Stimulated activated CD8-positive, alpha-beta memory T cell treated with anti-CD3 and anti-CD28 coated beads, Interleukin-4, amount 100 ng/mL, for 1 hour (primary cell): ENCODE measurements at places on chromosomes 3 and 15.

DNA sequence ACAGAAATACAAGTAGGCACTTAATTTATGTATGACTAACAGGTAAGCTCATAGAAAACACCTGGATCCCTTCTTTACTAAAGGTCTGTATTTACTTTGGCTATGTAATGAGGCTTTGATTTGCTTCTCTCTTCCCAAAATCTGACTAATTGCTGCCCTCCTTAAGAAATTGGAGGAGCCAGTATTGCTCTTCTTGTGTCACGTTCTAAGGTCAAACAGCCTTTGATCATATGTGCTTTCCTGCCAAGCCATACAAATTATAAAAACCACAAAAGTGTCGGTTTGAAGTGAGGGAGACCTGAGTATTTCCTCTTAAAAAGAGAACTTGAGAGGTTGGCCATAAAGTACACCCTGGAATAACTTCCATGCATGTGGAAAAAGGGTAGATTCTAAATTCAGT, 112.1 kb upstream of the MB21D2 start:
- DNase-seq = no peak

- no peak for DNase-seq
Measured at GRCh38 chr15:88161636-88162035, 94.9 kb downstream of the NTRK3 start.

- no peak for DNase-seq
Measured at GRCh38 chr15:78093242-78094020, 1.1 kb downstream of the SH2D7 start.

DNA sequence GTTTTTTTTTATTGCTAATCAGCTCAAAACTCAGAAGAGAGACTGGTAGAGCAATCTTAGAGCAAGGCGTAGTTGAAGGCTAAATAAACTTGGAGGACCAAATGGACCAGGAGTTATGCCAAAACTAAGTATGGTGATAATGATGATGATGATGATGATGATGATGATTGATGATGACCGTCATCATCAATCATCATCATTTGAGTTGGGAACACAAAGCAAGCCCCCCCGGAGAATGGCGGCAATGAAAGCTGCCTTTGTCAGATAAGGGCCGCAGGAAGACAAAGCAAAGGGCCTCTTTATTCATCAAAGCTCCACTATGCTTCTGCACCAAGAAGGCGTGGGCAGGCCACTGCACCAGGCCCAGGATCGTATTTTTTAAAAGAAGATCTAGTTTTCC, 82.1 kb upstream of the RAD18 start:
- DNase-seq = no peak

- no peak for DNase-seq
Measured at GRCh38 chr3:197431346-197431910, 124.3 kb downstream of the BDH1 start.

GRCh38 chr3:70811880-70812279, 499.4 kb upstream of the MDFIC2 start:
- no peak for DNase-seq

DNA sequence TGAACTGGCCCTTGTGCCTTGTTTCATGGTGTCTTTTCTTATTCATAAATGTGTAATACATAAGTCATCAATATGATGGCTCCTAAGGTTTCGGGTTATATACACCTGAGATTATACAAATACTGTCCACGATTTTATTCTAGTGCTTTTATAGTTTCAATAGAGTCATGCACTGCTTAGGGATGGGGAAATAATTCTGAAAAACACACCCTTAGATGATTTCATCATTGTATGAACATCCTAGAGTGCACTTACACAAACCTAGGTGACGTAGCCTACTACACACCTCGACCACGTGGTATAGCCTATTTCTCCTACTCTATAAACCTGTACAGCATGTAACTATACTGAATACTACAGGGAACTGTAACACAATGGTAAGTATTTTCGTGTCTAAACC, 988.8 kb upstream of the NR2F2 start:
- no peak for DNase-seq

DNA sequence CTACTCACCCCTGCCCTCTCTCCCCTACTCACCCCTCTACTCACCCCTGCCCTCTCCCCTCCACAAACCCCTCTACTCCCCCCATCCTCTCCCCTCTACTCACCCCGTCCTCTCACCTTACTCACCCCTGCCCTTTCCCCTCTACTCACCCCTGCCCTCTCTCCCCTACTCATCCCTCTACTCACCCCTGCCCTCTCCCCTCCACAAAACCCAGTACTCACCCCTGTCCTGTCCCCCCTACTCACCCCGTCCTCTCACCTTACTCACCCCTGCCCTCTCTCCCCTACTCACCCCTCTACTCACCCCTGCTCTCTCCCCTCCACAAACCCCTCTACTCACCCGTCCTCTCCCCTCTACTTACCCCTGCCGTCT, 14.2 kb downstream of the BFSP2 start:
- no peak for DNase-seq

DNA sequence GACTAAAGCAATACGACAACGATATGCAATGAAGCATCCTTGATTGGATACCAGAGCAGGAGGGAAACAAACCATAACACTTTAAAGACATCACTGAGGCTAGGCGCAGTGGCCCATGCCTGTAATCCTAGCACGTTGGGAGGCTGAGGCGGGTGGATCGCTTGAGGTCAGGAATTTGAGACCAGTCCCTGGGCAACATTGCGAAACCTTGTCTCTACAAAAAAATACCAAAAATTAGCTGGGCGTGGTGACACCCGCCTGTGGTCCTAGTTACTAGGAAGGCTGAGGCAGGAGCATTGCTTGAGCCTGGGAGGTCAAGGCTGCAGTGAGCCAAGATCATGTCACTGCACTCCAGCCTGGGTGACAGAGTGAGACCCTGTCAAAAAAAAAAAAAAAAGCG, 33.9 kb upstream of the BHLHE40 start:
- no peak for DNase-seq

- no peak for DNase-seq
Measured at GRCh38 chr15:97654481-97655076, 305.9 kb upstream of the ARRDC4 start.

- DNase-seq = no peak
Measured at GRCh38 chr3:104460477-104461406, 906.0 kb upstream of the ALCAM start.

DNA sequence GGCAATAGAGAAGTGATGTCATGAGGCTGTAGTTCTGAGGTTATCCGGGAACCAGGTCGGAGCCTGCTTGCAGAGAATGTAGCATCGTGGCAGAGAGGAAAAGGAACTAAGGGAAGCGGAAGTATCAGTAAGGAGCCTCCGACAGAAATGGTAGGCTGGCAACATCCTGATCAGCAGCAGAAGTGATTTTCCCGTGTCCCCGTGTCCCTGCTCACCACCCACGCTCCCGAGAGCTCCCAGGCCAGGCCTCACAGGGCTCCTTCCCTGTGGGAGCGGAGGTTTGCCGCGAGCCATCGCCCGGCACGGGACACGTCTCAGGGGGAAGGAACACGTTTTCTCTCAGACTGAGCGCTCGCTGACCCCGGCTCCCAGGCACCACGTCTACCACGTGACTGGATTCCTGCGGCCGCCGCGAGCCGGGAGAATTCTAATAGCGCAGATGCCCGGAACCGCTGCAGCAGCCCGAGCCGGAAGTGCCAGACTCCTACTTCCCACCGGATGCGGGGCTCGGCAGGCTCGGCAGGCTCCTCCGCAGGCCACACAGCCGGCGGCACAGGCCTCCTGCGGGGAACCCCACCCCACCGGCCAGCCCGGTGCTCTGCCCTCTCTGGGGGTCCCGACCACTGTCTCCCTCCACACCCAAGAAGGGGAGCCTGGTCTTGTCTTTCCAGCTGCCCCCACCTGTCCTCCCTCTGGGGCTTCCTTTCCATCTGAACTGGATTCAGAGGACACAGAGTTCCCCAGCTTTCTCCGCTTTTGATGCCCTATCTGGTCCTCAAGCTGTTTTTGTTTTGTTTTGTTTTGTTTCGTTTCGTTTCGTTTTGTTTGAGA, 99.3 kb downstream of the BDH1 start:
- no peak for DNase-seq

- no peak for DNase-seq
Measured at GRCh38 chr3:188220097-188220788, 66.3 kb downstream of the LPP start.

GRCh38 chr3:186946756-186947375, 16.5 kb downstream of the ST6GAL1 start:
- no peak for DNase-seq

- no peak for DNase-seq
Measured at GRCh38 chr3:150825192-150825915, 62.4 kb upstream of the SIAH2 start.

- DNase-seq = no peak
Measured at GRCh38 chr15:68582864-68583263, 4.1 kb downstream of the CORO2B start.

- DNase-seq = no peak
Measured at GRCh38 chr3:112411425-112411824, 78.5 kb downstream of the CD200 start.
